ENCODE measurements at places on chromosomes 2 and 18.

DNA sequence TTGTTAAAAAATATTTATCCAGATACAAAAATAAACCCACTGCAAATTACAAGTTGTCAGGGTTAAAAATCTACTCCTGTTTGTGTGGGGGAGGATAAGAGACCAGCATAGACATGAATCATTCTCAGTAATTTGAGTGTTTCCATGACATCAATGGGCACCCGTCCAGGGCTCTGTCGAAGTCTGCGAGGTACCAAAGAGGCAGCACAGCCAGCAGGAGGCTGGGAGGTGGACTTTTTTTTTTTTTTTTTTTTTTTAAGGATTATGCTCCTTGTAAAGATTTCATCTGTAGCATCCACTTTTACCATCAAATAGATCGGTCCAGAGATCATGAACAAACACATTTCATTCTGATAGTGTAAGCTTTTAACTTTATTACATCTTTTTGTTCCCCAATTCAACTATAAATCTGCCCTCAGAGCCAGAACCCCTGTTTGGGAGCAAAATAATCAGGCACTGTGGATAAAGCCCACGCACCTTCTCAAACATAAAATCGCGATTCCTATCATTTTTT lies 182.0 kb downstream of the TCF4 start:
- DNase-seq = no peak

DNA sequence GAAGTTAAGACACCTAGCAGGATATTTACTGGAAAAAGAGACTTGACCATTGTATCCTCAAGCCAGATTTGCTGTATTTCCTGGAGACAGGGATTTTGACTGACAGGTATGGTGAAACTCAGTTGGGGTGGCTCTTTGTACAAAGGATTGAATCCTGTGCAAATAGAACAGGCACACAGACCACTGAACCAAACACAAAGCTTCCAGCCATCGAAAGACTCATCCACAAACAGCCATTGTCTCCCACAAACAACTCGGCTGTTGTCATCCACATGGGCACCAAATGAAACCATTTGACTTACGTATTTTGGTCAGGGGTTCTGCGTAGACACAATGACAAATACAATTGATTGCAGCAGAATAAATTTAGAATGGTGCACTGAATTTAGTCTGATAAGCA lies 15.9 kb downstream of the RNF152 start:
- no peak for DNase-seq

GRCh38 chr2:165054652-165055051 lies 99.3 kb upstream of the SLC38A11 start:
- no peak for DNase-seq

DNA sequence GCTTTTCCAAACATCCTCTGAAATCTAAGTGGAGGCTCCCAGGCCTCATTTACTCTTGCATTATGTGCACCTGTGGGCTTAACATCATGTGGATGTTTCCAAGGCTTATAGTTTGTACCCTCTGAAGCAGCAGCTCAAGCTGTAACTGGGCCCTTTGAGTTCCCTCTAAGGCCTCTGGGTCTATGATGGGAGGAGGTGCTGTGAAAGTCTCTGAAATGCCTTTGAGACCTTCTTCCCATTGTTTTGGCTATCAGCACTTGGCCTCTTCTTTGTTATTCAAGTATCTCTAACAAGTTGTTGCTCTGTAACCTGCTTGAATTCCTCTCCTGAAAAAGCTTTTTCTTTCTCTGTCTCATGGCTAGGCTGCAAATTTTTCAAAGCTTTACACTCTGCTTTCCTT lies 58.1 kb upstream of the MYT1L start:
- DNase-seq = no peak

DNA sequence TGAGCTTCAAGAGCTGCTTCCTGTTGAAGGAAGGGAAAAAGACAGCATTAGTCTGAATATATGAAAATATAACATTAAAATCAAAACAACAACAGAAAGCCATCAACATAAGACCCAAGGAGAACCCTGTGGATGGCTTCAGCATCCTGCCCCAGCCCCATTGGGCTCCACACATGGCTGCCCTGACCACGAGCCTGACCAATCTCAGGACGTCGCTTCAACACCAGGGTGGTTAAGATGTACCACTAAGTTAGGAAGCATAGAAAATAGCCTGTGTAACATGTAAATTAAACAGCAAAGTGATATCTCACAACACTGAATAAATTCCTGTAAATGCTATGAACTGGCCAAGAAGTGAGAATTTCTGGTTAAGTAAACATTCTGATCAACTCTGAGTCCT lies 77.2 kb upstream of the CD226 start:
- DNase-seq = no peak

GRCh38 chr2:7356909-7357584 lies 439.8 kb downstream of the RNF144A start:
- no peak for DNase-seq

GRCh38 chr18:8176554-8176953 lies 432.7 kb upstream of the RAB12 start:
- no peak for DNase-seq

DNA sequence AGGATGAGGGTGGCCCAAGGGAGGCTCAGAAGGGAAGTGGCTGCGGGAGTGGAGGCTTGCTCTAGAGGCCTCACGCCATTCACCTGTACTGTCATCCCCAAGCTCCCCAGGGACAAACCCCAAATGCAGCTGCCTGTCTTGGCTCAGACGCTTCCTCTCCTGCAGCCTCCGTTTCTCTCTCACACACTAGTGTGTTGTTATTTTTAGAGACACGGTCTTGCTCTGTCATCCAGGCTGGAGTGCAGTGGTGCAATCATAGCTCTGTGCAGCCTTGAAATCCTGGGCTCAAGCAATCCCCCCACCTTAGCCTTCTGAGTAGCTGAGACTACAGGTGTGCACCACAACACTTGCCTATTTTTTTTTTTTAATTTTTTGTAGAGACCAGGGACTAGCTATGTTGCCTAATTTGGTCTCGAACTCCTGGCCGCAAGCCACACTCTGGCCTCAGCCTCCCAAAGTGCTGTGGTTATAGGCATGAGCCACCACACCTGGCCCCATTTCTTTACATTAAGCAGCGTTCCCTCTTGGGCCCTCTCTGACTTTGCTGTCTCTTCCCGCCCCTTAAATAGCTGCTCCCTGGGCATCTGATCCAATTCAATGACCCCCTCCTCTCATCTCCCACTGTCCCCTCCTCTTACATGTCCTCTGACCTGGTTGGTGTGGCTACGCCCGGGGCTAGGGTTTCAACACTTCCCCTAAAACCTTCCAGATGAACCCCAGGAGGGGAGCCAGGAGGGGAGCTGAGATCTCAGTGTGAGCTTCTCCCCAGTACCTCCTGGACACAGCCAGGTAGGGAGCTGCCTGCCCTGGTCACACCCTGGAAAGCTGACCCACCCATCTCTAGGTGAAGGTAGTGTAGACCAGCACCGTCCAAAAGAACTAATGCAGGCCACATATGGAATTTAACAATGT lies 24.0 kb upstream of the LOXHD1 start:
- peak; percentile 27 for DNase-seq

- no peak for DNase-seq
Measured at GRCh38 chr2:39724828-39725144, 54.3 kb downstream of the THUMPD2 start.

Measured in NB4 (cell line).